ENCODE measurements at places on chromosomes 4 and X.

- no peak for DNase-seq
Measured at GRCh38 chrX:74363914-74364313, 57.4 kb upstream of the SLC16A2 start.

- no peak for DNase-seq
Measured at GRCh38 chrX:74505437-74505836, 84.1 kb downstream of the SLC16A2 start.

DNA sequence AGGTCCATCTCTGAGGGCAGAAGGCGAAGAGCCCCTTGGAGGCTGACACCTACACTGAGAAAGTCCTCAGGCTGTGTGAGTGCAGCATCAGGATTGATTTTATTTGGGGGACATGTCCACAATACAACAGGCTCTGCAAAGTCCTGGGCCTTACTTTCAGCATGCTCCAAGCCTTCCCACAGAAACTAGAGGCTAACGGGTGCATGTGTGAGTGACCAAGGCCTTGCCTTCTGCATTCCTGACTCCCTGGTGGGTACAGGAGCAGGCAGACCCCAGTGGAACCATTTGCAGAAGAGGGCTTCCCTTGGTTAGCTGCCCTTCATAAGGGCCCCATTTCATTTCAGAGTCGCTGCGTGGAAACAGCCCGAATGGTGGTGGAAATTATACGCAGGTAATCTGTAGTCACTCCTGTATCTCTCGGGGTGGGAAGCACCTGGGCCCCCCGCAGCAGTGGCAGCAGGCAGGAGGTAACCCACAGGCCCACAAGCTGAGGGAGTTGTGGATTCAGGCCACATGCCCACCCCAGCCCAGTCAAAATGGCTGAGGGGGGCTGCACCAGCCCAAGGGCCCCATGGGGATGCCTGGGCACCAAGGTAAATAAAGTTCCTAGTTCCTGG lies 37.7 kb downstream of the NSG1 start:
- DNase-seq, result no peak

GRCh38 chr4:24810871-24811631 lies 15.7 kb downstream of the SOD3 start:
- no peak for DNase-seq

DNA sequence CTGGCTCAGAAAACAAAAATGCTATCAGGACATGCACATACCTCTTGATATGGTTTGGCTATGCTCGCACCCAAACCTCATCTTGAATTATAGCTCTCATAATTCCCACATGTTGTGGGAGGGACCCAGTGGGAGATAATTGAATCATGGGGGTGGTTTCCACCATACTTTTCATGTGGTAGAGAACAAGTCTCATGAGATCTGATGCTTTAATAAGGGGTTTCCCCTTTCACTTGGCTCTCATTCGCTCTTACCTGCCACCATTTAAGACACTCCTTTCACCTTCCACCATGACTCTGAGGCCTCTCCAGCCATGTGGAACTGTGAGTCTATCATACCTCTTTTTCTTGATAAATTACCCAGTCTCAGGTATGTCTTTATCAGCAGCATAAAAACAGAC lies 958.6 kb downstream of the TRAM1L1 start:
- no peak for DNase-seq

DNA sequence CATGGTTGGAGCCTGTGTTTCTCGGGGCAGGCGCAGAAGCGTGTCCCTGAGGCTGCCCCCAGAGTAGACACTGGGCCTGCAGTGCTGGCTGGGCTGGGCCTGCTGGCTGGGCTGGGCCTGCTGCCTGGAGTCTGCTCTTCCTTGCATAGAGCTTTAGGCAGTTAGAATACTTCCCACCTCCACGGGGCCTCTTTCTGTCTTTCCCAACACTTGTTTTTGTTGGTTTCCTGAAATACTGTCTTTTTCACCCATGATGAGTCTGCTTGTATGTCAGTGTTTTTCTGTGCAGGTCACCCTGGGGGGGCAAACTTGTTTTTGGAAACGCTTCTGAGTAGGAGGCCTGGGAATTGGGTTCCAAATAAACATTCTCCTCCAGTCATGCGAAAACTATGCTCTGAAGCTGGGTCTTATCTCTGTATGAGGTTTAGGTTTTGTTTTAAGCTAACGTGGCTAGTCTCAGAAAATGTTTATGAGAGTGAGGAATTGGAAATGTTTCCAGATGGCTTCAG lies 32.2 kb downstream of the TRMT44 start:
- DNase-seq, result no peak

GRCh38 chr4:141657550-141658250 lies 21.3 kb downstream of the IL15 start:
- DNase-seq, result no peak

GRCh38 chr4:22987870-22988269 lies 295.1 kb downstream of the GBA3 start:
- DNase-seq, result no peak

- no peak for DNase-seq
Measured at GRCh38 chr4:138291431-138291830, 49.3 kb upstream of the SLC7A11 start.

DNA sequence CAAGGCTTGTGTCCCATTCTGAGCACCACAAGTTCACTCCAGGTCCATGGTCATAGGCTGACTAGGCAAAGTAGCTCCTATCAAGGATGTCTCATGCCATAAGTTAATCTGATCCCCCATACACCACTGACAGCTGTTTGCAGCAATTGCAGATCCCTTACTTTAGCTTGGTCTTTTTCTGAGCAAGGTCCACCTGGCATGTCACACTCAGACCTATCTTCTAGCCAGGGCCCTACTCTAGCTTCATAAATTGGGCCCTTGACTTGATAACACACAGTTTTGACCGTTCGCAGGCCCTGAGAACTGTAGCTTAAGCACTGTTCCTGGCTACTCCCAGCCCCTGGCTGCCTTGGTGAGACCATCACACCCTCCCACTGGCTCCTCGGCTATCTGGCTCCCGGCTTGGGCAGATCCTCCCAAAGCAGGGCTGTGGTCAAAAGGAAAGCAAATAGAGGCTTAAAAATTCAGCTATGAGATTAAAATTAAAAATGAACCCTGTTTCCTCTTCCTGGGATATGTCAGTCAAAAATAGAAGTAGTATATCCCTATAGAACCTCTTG lies 427.4 kb downstream of the RAB28 start:
- no peak for DNase-seq

DNA sequence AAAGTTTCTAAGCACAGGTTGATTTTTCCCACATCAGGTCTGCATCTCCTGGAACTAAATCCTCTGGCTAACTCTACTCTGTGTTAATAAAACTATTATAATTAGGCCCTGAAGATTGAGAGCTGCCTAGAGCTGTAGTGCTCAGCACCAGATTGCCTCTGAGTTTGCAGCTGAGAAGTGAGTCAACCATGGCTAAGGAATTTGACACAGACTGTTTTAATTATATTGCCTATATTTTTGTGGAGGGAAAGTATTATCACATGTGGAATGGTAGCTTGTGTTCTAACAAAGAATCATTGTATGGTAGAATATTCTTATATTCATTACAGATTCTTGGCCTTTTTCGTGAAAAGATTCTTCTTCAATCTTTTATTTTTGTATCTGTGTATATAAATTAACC lies 1907.6 kb upstream of the TENM3 start:
- DNase-seq, result no peak

DNA sequence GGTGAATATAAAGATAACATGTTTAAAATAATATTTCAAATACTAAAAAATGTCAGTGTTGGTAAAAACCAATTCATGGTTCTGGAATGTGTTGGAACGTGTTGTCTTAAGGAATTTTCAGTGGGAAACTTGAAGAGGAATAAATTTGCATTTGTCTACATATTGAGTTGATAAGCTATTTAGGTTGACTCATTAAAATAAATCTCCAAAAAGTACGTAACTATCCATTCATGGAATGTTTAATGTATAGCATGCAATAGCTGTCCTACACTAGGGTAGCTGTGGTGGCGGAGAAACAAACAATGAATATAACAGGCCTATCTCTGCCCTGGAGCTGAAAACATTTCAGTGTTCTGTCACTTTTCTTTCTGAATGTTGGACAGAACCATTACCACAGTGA lies 20.3 kb downstream of the SHISA3 start:
- no peak for DNase-seq

GRCh38 chr4:186144198-186144945 lies 39.9 kb downstream of the FAM149A start:
- no peak for DNase-seq

DNA sequence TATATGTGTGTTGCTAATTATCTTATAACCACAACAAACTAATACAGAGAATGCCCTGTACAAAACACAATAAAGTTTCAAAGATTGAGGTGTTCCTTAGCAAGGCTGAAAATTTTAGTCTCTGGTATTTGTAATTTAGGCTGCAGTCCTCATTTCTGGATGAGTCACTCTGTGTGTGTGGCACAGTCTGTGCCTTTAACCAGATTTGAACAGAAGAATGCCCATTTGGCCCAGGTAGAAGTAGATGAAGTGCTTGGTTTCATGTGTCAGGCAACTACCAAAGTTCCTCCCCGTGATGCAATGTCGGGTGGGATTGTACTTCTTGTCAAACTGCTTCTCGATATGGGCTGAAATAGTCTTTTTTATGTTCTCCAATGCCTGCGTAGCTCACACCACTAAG lies 91.6 kb upstream of the H2AZ1 start:
- no peak for DNase-seq

- DNase-seq, result no peak
Measured at GRCh38 chr4:188779581-188779980, 640.3 kb downstream of the TRIML1 start.

GRCh38 chrX:52424656-52425055 lies 55.8 kb downstream of the XAGE2 start:
- no peak for DNase-seq

- DNase-seq, result no peak
Measured at GRCh38 chr4:11471618-11472017, 42.9 kb upstream of the HS3ST1 start.

DNA sequence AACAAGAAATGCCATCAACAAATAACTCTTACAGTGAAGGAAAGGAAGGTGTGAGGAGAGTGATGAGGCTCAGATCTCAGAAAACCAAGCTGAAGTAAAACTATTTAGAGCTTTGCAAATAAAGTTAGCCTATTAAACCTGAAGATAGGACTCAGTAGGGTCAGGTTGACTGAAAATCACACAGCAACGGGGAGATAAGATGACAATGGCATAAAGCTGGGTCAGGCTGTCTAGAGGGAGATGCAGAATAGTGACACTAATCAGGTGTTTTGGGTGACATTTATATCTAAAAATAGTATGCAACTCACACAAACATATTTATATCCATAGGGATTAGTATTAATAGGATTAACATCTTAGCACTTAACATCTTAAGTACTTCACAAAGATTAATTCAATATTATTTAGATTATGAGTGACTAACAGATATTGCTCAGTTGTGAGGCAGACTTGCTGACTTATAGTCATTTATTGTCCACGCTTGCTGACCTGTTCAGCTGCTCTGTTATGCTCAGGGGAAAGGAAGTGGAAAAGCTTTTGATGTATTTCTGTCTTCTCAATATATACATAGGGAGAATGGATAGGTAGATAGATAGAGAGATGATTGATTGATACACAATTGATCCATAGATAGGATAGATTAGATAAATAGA lies 130.7 kb upstream of the GUCY1A1 start:
- DNase-seq, result no peak

- DNase-seq, result no peak
Measured at GRCh38 chr4:74431113-74431826, 13.7 kb upstream of the AREG start.

DNA sequence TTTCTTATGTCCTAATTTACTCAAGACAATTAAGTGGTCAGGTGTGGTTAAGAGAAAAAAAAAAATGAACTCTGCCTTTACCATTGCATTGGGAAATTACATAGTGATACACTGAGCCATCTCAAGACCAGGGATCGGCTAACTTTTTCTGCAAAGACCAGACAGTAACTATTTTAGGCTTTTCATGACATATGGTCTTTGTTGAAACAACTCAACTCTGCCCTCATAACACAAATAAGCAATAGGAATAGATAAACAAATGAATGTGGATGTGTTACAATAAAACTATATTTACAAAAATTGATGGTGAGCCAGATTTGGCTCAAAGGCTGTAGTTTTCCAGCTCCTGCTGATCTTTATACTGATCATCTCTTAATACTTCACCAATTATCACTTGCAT lies 632.6 kb upstream of the INTU start:
- no peak for DNase-seq

GRCh38 chr4:20356565-20356964 lies 104.9 kb downstream of the SLIT2 start:
- peak; percentile 24 for DNase-seq

- no peak for DNase-seq
Measured at GRCh38 chr4:107721436-107722100, 1.5 kb upstream of the PAPSS1 start.

DNA sequence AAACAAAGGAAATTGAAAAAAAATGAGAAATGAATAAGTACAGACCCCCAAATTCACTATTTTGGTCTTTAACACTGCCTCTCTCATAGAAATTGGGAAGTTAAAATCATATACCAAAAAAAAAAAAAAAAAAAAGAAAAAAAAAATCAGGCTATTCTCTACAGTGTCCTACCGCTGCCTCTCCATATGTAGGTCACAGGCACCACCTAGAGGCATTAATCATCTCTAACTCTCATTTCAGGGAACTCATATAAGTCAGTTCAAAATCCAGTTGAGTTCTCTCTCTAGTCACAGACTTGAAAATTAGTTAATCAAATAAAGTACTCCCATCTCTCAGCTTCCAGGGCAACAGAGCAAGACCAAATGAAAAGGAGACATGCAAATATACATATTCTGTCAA lies 47.9 kb downstream of the COX18 start:
- no peak for DNase-seq

DNA sequence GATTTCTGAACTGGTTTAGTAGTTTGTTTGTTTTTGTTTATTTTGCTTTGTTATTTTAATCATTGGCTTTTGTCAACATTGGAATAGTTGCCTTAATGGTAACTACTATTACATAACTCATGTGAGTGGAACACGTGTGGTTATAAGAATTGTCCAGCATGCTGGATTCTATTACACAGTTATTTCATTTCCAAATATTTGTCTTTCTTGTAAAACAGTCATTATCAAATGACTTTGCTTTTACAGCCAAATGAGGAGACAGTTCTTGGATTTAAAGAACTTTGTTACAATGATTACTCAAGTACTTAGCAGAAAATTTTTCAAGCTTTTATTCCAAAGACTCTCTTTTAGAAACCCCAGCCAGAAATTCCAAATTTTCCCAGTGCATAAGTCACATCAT lies 516.1 kb upstream of the MAGEB2 start:
- no peak for DNase-seq

- DNase-seq, result no peak
Measured at GRCh38 chr4:124206779-124207605, 505.5 kb downstream of the ANKRD50 start.

- no peak for DNase-seq
Measured at GRCh38 chr4:184099000-184099399, 118.7 kb downstream of the ENPP6 start.

- no peak for DNase-seq
Measured at GRCh38 chr4:106424426-106424825, 55.8 kb upstream of the GIMD1 start.

GRCh38 chr4:19961091-19961490 lies 290.6 kb upstream of the SLIT2 start:
- no peak for DNase-seq

GRCh38 chr4:78799551-78800495 lies 23.7 kb downstream of the BMP2K start:
- no peak for DNase-seq

- no peak for DNase-seq
Measured at GRCh38 chr4:185469580-185470154, 1.9 kb downstream of the CCDC110 start.

All from substantia nigra (tissue), 51 donors.